Bronchial smooth muscle cell (primary cell): ENCODE measurements at places on chromosomes 3 and 15. TPM values are rescaled to one million over a fixed set of nuclear protein-coding genes. Genes with fewer than 3 reads are reported as not detected.

Gene SAMMSON
- total RNA-seq: not detected in 2 replicates

Gene ZNF620
- 0.47 and 0.86 TPM in 2 replicates for total RNA-seq

Gene DOCK3
- total RNA-seq: 0.09 and 0.16 TPM in 2 replicates

Gene KAT2B
- total RNA-seq: 8.7 and 9.1 TPM in 2 replicates

Gene FSIP1
- total RNA-seq: 1.5 and 2.5 TPM in 2 replicates

Gene CCR8
- not detected in 2 replicates for total RNA-seq

Gene GP5
- total RNA-seq: under 0.01 and 0.09 TPM in 2 replicates
